ENCODE measurements at places on chromosomes 1 and 21. TPM values are rescaled to one million over a fixed set of nuclear protein-coding genes. Genes with fewer than 3 reads are reported as not detected.
A peak's percentile ranks its signal among the peaks of the same experiment; 100 is the strongest.

- no peak for DNase-seq
These were observed 283.1 kb downstream of the TM2D1 start for GRCh38 chr1:61441723-61442262.

- peak; percentile 93 for DNase-seq
These were observed 123.5 kb downstream of the PTPN14 start for GRCh38 chr1:214427871-214428277.

GRCh38 chr1:241844593-241844992 is 3.4 kb upstream of the EXO1 start:
- DNase-seq = no peak

- no peak for DNase-seq
These were observed 52.1 kb upstream of the KCNE2 start for GRCh38 chr21:34311561-34312330.

- DNase-seq = no peak
These were observed 107.6 kb downstream of the SNX7 start for GRCh38 chr1:98769162-98769561.

- DNase-seq = no peak
These were observed 22.6 kb downstream of the ANKRD13C start for GRCh38 chr1:70331962-70332361.

DNA sequence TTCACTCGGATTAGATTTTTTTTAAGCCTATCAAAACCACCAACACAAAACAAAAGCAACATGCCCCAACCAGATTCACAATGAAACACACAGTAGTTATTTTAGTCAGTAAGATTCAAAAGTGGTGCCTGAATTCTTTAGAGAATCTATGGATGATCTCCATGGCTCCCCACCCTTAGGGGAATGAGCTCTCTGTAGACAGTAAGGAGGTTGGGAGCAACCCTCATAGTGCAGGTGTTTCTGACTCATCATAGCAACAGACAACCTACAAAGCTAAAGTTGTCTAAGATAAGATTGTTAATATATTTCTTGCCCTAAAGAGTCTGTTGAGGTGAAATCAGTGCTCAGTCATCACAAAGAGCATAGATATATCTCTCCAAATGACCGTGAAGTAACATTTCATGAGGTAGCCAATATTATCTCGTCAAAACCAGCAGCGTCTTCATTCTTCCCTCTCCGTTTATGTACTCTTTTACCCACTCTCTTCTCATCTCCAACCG is 78.3 kb downstream of the ADAMTS1 start:
- DNase-seq = no peak

DNA sequence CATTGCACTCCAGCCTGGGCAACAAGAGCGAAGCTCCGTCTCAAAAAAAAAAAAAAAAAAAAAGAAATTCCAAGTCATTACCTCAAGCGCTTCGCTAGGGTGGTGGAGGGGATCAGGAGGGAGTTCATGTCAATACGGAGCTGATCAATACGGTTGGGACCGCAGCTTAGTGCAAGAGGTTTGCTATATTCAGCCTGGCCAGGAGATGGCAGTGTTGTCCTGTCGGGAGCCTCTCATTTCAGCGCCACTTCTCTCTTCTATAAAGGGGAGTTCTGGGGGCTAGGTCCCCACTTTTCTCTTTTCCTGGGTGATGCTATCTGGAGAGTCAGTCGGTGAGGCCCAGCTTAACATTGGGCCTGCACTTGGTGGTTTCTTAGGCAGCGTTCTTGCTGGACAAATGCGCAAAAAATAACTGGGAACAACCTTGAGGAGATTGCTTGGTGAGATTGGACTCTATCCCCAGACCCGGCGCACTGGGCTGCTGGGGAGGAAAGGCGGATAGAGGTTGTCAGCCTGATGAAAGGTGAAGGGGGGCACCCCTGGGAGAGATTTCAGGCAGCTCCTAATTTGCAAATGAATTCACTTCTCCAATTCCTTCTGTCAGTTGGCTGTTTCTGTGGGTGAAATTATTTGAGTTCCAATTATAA is 40.4 kb downstream of the KIAA0040 start:
- peak; percentile 91 for DNase-seq

GRCh38 chr21:36437745-36438128 is 42.2 kb downstream of the CLDN14 start:
- no peak for DNase-seq

DNA sequence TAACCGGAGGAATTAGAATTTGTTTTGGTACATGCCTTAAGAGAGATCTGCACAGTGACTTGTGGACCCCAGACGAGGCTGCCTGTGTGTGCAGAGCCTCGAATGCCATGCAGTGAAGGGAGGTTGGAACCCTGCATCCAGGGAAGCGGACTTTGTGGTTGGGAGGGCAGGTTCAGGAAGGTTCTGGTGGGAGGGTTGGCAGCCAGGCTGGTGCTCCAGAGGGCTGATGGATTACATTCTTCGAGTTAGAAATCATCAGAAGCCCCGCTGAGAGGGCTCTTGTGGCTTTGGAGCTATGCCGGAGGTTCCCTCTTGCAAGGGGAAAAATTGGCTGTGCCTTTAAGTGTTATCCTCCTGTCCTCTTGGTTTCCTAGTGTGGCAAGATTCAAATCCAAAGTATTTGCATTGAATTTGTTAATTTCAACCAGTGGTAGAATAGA is 21.1 kb downstream of the ROR1 start:
- DNase-seq = no peak

GRCh38 chr1:226569879-226570547 is 21.4 kb downstream of the STUM start:
- peak; percentile 62 for DNase-seq

- no peak for DNase-seq
These were observed 39.2 kb downstream of the ADARB1 start for GRCh38 chr21:45113543-45113942.

- no peak for DNase-seq
These were observed 55.6 kb downstream of the PEX14 start for GRCh38 chr1:10530281-10530740.

- no peak for DNase-seq
These were observed 47.6 kb upstream of the GJA5 start for GRCh38 chr1:147808025-147808424.

GRCh38 chr1:87905651-87906050 is 577.0 kb downstream of the LMO4 start:
- no peak for DNase-seq

- no peak for DNase-seq
These were observed 47.8 kb downstream of the VCAM1 start for GRCh38 chr1:100767176-100767890.

REN gene
- total RNA-seq = not detected

ESPN gene
- 0.49 TPM for total RNA-seq

TNFRSF9 gene
- 30.5 TPM for total RNA-seq

FALEC gene
- total RNA-seq = not detected

RNU1-1 gene
- 2,189 TPM for total RNA-seq

CELA3B gene
- total RNA-seq = not detected

C4BPB gene
- total RNA-seq = 0.43 TPM

LCE3E gene
- total RNA-seq = not detected

Data from activated CD4-positive, alpha-beta T cell treated with anti-CD3 and anti-CD28 coated beads, Interleukin-2, amount 10 ng/mL, durations not matched to agents 24 days and 14 days (primary cell).